RPMI7951 (cell line): ENCODE measurements at places on chromosomes 11 and 22. TPM values are rescaled to one million over a fixed set of nuclear protein-coding genes. Genes with fewer than 3 reads are reported as not detected.
A peak's percentile ranks its signal among the peaks of the same experiment; 100 is the strongest.

GRCh38 chr22:35839841-35840301, 122.2 kb downstream of the APOL5 start:
- peak; percentile 28 for DNase-seq

GRCh38 chr11:10651656-10652361, 41.7 kb downstream of the IRAG1 start:
- DNase-seq: peak; percentile 72

ACR gene
- total RNA-seq: not detected in 2 replicates

MS4A10 gene
- total RNA-seq: not detected in 2 replicates

- DNase-seq: no peak
Measured at GRCh38 chr11:4704790-4705334, 278 bp downstream of the MMP26 start.

GRCh38 chr22:49460091-49460490, 367.6 kb downstream of the BRD1 start:
- no peak for DNase-seq

FGF19 gene
- not detected in 2 replicates for total RNA-seq

PPFIA1 gene
- total RNA-seq: 17.3 and 23.8 TPM in 2 replicates

- DNase-seq: peak; percentile 75
Measured at GRCh38 chr22:38033522-38034277, 23.5 kb upstream of the PICK1 start.

DNA sequence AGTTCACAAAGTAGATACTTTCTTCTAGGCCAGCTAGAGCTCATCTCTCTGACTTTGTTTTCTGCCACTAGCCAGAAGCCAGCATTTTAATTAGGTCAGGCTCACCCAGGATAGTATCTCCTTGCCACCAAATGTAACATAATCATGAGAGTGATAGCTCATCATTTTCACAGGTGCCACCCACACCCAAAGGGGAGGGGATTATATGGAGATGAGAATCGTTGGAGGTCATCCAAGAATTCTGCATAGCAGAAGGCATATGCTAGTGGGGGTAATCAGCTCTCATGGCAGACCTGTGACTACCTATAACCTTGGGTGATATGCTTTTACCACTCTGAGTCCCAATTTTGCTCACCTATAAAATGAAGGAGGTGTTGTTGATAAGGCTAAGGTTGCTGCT, 523.0 kb downstream of the METTL15 start:
- DNase-seq: no peak

DNA sequence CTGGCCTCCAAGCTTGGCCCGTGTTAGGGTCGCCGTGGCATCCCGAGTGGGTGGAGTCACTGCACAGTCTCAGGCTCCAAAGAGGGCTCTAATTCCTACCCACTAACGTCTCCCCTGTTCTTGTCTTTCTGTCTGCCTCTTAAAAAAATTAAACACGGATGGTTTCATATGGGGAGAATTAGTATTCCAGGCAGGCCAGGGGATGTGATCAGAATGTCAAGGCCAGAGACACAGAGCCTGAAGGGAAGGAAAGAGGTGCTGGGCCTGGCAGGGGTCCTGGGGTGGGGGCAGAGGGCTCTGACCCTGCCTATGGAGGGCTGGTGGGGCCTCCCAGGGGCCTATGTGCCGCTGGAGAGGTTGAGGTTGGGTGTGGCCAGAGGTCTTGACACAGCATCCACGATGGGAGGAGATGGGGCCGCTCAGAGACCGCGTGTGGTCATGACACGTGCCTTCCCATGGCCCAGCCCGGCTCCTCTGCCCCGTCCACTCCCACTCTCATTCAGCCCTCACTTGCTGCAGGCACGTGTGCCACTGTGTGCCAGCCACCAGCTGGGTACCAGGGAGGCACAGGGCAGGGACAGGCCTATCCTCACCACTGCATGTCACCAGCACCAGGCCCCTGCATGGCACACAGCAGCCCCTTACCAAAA, 56.5 kb downstream of the FLRT1 start:
- no peak for DNase-seq

CD3D gene
- total RNA-seq: not detected in 2 replicates

- DNase-seq: no peak
Measured at GRCh38 chr11:118606157-118606843, 1.1 kb upstream of the PHLDB1 start.

MMP27 gene
- total RNA-seq: not detected in 2 replicates

NCAM1 gene
- total RNA-seq: 69.3 and 75.7 TPM in 2 replicates

GRCh38 chr11:35820614-35821013, 123.2 kb upstream of the LDLRAD3 start:
- DNase-seq: no peak

DNA sequence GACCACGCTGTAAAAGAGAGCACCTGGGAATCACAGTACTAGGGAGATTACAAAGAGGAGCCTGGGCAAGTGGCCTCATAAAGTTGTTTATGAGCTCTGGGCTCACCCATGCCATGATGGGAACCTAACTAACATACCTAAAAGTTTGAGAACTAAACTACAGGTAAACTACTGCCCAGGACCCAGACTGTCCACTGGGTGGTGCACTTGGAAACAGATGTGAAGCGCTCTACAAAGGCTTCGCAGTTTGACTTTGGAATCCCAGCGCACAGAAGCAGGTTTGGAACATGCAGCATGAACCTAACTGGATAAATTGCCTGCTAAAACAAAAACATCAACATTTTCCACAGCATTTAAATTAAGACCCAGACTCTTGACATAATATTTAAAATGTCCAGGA, 418.6 kb downstream of the FAM181B start:
- no peak for DNase-seq
